ENCODE measurements at places on chromosomes 4 and X.
A peak's percentile ranks its signal among the peaks of the same experiment; 100 is the strongest.

- no peak for DNase-seq
These were observed 4.1 kb downstream of the AFF2 start for GRCh38 chrX:148504506-148504905.

DNA sequence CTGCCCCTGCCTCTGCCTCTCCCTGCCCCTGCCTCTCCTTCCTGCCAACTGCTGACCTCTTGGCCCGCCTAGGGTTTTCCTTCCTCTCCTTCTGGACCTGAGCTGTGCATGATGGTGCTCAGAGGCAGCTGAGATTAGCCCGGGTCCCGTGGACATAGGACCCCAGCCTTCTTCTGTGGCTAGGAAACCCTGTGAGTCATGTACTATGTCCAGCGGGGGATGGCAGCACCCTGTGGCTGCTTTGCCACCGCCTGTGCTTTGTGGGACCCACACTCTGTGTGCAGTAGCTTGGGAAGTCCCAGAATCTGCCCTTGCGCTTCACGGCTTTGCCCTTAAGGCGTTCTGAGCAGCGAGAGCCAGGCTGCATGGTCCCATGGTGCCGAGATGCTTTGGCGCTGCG, 105.5 kb upstream of the PSAPL1 start:
- no peak for DNase-seq

GRCh38 chrX:140822861-140823260, 113.3 kb downstream of the LINC00632 start:
- no peak for DNase-seq

DNA sequence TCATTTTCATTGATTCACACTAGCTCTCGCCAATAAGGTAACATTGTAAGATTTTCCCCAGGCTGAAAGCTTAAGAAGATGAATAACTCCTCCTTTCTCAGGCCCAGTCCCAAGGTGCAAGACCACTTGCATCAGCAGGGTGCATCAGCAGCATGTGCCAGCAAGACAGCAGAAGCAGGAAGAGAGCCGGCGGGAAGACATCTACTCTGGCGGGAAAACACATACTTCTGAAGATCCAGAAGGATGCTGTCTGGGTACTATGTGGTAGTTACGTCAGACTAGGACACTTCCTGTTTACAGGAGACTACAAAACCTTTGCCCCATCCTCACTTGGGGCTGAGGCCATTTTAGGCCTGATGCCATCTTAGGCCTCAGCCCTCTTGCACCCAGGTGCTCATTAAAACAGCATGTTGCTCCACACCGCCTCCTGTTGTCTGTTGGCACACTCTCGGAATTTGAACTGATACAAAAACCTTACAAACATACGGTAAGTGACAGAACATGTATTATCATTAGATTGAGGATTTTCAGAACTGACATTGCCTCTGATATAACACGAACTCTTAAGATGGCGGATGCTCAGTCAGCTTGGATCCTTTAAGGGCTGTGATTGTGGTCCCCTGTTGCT, 886.5 kb upstream of the EPHA5 start:
- DNase-seq = no peak

DNA sequence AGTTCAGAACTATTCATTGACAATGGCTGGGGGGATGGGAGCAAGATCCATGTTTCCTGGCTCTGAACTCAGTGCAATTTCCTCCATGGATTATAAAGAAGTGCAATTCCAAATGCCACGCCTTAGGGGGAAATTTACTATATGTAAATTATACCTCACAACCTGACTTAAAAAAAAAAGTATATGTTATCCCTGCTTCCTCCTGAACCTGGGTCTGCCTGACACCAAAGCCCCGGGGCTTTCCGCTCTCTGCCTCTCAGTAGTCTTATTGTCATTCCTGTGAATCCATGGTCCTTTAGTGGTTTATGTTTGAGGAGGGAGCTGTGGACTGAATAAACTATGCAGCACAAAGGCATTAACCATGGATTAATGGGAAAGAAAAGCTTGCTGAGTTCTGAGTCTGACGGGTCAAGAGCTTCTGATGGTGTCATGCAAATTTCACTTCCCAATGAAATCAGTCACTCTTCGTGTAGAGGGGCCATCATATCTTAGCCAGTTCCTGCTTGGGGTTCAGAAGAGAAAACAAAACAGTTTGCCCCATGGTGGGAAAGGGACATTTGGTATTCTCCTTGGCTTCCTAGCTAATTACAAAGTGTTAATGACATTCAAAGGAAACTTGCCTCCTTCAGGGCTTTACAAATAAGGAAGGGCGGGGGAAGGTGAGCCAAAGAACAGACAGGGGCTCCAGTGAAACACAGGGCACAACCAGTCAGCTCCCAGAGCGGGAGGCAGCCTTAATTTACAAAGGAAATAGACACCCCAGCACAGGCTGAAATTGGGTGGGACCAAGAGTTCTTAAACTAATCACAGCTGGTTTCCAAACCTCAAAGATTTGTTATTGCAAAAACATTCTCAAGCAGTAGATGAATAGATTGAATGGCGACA, 14.3 kb downstream of the FAM9C start:
- peak; percentile 39 for DNase-seq

GRCh38 chr4:17866810-17867209, 56.0 kb downstream of the NCAPG start:
- no peak for DNase-seq

DNA sequence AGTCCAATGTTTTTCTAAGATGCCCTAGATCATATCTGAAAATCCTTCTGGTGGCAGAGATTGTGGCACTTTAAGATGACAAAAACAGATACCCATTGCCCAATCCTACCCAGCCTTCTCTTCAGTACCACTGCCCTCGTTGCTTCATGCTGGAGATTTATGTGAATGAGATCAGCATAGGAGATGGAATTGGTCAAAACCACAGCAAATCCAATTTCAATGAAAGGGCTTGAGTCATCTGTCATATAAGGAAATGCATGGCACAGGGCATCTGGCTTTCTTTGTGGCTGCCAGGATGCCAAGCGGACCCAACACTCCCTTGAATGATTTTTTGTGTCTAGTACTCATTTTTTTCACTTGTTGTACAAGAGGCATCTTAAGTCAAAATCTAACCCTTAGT, 16.8 kb downstream of the AFF2 start:
- peak; percentile 33 for DNase-seq

DNA sequence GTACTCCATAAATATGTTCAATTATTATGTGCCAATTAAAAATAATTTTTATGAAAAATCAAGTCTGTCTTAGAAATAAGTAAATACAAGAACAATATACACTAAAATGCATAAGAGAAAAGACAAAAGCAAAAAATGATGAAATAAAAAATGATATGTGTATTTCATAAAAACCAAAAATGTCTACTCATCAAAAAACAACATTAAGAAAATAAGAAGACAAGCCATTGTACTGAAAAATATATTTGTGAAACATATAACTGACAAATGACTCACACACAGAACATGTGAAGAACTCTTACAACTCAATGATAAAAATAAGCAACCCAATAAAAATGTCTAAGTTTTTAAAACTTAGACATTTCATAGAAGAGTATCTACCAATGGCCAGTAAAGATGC, 34.1 kb upstream of the ENOX2 start:
- DNase-seq = no peak

- DNase-seq = no peak
These were observed 70.0 kb downstream of the EVC2 start for GRCh38 chr4:5638316-5638715.

DNA sequence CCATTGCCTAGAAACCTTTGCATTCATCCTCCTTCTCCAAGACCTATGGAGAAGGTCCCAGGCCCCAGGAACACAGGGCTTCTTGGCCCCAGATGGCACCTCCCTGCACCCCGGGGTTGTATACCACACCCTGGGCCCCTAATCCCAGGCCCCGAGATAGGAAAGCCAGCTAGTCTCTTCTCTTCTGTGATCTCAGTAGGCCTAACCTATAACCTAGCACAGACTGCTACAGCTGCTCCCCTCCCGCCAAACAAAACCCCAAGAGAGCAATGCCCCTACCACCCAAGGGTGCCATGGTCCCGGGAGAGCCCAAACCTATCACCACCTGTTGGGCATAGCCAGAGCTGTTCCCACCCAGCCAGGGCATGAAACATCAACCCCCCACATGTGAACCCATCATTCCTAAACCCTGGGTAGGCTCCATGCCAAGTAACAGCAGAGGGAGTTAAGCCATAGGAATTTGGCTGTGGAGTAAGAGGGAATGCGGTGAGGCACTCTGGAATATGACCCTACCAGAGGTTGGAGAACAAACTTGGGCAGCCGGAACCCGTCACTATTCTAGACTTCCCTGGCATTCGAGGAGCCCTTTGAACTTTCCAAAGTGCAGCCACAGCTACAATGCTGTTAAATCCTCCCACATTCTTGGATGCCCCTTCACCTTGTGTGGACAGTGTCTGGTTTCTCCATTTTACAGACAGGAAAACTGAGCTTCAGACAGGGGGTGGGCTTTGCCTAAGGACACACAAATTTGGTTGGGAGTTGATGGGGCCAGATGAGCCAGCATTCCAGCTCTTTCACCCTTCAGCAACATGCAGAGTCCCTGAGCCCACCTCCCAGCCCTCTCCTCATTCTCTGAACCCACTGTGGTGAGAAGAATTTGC, 10.9 kb upstream of the SASH3 start:
- DNase-seq = no peak

DNA sequence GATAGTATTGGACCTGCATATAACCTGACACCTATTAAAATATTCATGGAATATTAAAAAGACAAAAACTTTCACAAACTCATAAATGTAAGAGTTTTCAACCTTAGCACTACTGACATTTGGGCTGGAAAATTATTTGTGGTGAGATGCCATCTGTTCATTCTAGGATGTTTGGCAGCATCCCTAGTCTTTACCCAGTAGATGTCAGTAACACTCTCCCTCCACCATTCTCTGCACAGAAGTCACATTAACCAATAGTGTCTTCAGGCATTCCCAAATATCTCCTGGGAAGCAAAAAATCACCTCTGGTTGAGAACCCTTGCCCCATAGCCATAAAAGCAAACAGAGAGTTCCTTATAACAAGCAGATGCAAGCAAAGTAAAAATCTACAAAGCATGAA, 41.4 kb upstream of the NDST4 start:
- DNase-seq = peak; percentile 18

- no peak for DNase-seq
These were observed 153.4 kb upstream of the ANK2 start for GRCh38 chr4:112895811-112896608.

DNA sequence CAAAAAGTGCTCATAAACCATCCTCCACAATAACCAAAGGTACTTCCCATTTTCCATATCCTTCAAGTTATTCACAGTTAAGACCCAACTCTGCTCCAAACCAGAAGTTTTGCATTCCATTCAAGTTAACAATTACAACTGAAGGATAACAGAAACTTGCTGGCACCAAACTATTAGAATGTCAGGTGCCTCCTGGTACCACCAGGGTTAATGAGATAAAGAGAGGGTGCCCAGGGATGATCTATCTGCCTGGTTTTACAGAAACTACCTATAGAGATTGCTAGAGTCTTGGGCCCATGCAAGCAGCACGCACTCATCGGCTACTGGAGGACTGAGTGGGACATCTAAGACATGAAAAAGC, 114.6 kb downstream of the RBM47 start:
- no peak for DNase-seq

All from MCF 10A (cell line).